Fibroblast of skin of scalp (primary cell): ENCODE measurements at places on chromosomes 1 and 21.

GRCh38 chr1:179871940-179872339 lies 5.7 kb downstream of the TOR1AIP2 start:
- no peak for DNase-seq

DNA sequence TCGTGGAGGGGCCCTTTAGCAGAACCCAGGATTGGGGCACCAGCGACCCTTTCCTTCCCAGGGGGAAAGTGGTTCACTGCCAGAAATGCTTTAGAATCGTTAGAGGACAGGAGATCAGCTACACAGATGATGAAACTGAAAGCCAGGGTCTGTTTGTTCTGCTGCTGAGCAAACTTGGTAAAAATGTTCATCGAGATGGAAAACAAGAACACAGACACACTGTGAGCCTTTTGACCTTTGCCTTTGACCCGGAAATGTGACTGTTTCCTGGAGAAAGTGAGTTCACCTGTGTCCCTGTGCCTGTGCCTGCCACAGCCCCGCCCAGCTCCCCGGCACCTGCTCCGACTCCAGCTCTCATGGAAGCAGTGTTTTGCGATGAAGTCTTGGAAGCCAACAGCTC lies 234.3 kb downstream of the CAMTA1 start:
- DNase-seq, result no peak

- DNase-seq, result no peak
Measured at GRCh38 chr1:71831646-71832045, 450.7 kb downstream of the NEGR1 start.

- no peak for DNase-seq
Measured at GRCh38 chr1:35564884-35565741, 7.5 kb downstream of the NCDN start.

DNA sequence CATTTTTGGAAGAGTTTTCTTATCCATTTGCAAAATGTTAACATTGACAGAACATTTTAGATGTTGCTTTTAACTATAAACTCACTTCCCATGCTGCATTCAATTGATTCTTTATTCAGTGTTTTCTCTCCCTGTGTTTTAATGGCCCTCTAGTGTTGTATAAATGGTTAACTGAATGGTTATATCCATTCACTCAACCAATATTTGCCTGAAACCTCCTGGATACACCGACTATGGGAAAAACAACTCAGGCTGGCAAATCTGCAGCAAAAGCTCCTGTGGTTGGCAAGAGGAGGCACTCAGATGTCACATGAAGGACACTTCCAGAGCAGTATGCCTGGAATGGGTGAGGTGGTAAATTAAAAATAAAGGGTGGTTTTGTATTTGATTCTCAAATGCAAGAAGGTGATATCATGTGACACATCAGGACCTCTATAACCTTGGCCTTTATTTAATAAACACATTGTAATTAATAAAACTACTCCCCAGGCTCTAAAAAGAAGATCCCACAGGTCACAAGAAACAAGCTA lies 107.6 kb downstream of the BCAR3 start:
- no peak for DNase-seq

GRCh38 chr1:162736633-162737067 lies 53.9 kb upstream of the HSD17B7 start:
- DNase-seq, result no peak

- DNase-seq, result no peak
Measured at GRCh38 chr1:65420590-65421350, at the start of the genes LEPR and LEPROT. TSS of gene LEPR (plus strand) at chr1:65420668. CDS start at chr1:65565566, 144,898 bp downstream. TSS of gene LEPROT (plus strand) at chr1:65420668. CDS start at chr1:65420725, 57 bp downstream.

DNA sequence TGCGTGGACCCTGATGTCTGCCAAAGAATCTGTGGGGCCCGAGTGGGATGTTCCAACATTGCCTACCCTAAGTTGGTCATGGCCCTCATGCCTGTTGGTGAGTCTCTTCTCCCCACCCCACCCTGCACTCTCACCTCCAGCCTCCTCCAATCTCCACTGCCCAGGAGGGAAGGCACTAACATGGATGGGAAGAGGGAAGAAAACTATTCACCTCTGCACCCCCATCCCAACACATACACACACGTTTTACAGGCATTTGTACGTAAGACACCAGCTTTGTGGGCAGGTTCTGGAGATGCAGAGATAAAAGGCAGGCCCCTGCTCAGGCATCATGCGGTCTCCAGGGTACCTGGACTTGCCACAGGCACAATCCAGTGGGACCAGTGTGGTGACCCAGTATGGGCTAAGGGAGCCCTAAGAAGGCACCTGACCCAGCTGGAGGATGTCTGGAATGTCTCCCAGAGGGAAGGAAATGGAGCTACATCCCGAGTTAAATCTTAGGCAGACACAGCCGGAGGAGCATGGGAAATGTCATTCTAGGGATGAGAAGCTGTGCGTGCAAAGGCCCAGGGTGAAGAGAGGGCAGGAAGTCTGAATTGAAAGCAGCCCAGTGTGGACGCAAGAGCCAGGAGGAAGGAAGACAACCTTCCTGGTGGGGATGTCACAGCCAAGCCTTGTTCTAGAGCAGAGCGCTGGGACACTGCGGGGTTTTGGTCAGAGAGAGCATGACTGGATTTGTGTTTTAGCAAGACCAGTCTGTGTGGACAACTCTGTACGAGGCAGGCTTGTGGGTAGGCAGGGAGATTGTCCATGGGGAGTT lies 11.4 kb downstream of the SLC5A9 start:
- DNase-seq, result no peak

GRCh38 chr1:43288785-43289706 lies 3.7 kb upstream of the C1orf210 start:
- DNase-seq, result no peak
